ENCODE measurements at places on chromosomes 16 and 17.

DNA sequence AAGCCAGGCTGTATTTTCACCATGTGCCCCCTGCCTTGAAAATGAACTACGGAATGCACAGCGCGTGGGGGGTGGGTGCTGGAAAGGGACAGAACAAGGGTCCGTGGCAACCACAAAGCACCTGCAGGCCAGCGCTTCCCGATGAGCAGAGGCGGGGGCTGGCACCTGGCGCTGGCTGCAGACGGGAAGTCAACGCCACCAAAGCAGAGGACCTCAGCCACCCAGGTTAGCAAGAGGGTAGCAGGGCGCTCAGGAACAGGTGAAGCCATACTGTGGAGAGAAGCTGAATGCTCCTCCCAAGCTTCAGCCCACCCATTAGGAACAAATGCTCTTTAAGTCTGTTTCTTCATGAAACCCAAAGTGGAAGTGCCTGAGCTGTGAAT is 64.7 kb downstream of the KLHDC4 start:
- DNase-seq = no peak

DNA sequence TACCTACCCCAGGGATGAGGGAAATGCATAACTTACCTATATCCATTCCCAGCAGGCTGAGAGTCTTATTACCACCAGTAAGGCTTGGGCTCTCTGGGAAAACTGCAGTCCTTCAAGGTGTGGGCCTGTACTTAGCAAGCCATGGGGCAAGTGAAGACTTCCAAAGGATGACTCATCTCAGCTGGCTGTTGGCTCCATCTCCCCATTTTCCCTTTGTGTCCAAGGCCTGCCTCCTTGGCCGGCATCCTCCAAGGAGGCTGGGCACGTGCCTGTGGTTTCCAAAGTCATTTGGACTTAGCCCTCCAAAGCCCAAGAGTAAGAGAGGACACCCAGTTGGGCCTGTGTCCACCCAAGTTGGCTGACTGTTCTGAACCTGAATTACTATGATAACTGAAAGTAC is 89.8 kb downstream of the TMEM100 start:
- peak; percentile 72 for DNase-seq

DNA sequence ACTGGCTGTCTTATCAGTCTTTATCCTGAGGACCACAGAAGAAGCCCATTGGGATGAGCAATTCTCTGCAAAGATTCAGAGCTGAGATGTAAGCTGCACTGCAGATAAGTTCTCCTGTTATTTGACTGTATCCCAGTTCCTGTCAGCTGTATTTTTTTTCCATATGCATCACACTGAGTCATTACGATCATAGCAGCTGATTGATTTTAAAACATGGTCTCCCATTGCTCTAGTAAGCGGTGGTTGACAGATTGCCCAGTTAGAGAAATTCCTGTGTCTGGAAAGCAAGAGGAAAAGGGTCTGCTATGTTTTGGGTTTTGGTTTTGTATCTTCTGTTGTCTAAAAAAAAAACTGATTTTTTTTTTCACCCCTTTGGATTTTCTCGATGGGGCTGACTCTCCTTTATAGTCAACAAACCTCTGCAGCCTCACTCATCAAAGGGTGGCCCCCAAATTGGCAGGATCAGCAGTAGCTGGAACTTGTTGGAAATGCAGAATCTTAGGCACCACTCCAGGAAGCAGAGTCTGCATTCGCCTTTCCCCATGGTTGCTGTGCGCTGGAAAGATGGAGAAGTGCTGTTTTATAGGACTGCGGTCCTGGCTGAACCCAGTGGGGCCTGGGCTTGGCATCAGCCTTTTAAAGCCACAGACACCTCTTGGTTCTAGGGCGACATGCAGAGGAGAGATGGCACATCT is 220.1 kb upstream of the MPHOSPH6 start:
- no peak for DNase-seq

DNA sequence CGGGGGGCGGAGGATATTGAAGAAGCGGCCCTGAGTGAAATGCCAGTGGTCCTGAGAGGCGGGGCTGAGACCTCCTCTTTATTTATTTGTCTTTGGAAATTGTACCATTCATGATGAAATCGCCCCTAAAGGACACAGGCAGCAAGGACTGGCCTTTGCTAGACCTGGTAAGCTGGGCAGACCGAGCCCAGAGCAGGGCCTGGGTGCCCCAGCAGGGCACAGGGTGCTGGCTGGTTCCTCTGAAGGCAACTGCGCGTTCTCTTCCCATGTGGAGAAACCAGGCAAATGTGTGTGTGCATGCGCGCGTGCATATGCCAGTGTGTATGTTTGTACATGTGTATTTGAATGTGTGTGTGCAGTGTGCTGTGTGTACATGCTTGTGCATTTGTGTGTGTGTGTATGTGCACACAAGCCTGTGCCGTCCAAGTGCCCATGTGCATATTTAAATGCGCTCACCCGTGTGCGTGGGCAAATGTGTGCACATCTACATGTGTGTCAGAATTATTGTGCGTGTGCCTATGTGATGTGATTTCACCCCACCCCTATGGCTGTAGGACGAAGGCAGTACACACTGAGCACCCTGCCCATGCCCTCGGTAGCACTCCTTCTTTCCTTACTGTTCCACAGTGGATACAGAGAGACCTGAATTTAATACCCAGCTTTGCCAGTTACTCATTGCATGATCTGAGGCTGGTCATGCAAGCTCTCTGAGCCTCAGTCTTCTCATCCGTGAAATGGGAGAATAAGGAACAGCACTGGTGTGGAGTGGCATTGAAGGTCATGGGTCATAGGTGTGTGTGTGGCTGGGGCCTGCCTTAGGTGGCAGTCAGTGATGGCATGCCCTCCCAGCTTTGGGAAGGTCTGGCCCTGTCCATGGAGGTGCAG is 105.2 kb downstream of the CMIP start:
- no peak for DNase-seq

DNA sequence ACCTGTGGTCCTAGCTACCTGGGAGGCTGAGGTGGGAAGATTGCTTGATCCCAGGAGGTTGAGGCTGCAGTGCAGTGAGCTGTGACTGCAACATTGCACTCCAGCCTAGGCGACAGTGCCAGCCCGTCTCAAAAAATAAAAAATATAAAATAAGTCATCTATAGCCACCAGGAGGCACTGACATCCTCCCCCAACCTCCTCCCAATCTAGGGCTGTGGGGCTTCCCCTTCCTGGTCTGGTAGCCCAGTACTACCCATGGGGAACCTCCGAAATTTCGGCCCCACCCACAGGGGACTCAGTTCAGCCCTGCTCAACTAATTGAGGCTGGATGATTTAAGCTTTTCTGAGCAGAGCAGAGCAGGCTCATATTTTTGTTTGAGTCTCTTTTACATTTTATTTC is 3.2 kb downstream of the ZSCAN10 start:
- peak; percentile 20 for DNase-seq

- no peak for DNase-seq
These were observed 395.3 kb downstream of the HS3ST4 start for GRCh38 chr16:26087091-26087490.

- DNase-seq = peak; percentile 7
These were observed 406.3 kb downstream of the WWOX start for GRCh38 chr16:78505544-78506366.

DNA sequence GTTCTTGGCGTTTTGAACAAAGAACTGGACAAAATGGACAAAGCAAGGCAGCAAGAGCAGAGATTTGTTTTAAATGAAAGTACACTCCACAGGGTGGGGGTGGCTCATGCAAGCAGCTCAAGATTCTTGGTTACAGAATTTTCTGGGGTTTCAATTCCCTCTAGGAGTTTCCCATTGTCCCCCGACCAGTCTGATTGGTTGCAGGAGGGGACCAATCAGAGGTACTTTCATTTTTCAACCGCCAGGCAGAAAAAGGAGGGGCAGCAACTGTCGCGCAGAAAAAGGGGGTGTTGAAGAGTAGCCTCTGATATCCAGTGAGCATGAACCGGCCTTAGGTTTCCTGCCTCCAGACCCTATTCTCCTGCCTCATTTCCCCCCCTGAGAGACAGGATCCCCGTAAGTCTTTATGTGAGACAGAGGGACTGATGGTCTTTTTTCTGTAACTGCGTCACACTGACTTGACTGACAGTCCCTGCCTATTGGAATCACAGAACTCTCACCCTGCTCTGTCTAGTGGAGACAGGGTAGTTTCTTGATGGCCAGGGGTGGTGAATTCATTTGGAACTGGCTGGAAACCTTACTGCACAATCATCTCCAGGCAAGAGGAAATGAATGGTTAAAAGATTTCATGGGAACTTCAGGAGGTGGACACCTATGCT is 59.4 kb upstream of the ALOX12 start:
- DNase-seq = no peak

DNA sequence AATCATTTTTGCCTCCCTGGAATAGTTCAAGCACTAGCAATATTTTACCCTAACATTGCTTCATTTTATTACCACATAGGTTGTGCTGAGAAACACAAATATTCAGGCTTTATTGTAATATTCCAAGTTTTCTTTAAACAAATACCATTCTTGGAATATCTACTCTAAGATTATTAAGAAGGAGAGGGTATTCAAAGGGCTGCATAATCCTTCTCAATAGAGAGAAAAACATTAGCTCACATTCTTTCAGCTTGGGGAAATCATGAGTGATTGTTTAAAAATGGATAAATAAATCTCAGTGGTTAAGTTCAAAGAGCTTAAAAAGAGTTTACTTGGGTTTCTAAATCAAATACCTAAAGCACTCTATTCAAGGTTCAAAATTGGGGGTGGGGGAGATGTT is 111.9 kb upstream of the CORO6 start:
- no peak for DNase-seq

DNA sequence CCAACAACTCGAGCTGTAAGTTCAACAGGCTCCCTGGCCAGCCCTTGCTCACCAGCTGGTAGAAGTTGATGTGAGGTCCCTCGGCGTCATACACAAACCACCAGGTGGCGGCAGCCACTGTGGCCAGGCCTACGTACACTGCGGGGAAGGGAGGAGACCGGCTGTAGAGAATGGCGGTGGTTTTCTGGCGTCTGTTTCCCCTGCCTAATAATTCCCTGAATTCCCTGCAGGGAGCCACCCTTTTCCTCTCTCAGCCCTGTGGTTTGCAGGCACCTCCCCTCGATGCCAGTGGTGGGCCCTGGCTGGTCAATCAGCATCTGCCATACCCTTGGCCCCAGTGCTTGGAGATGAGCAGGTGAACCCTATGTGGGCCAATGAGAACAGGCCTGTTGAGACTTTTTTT is 18.9 kb upstream of the P2RX1 start:
- peak; percentile 69 for DNase-seq

DNA sequence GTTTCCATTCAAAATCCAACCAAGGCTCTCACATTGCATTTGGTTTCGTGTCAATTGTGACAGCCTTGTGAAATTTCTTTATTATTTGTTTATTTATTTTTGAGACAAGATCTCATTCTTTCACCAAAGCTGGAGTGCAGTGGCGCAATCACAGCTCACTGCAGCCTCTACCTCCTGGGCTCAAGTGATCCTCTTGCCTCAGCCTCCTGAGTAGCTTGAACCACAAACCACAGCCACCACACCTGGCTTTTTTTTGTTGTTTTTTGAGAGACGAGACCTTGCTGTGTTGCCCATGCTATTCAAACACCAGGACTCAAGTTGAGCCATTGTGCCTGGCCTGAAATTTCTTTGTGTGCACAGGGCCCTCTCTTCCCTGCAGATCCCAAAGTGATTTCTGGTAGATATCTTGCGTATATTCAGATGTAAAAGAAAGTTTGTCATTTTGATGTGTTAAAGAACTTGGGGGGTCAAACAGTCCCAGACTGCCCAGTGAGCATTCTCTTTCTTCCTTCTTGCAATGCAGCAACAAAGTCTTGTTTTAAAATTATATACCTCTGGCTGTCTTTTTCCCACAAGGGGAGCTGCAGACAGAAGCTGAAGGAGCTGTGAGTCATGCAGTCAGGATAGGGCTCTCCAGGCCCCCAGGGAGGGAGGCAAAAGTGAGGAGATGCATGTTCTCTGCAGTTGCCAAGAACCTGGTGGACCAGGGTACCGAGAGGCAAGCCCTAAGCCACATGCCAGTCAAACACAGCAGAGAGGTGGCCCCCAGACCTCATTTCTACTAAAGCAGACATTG is 15.5 kb upstream of the USP22 start:
- DNase-seq = peak; percentile 63

GRCh38 chr17:63989622-63990345 is 8.4 kb upstream of the PRR29 start:
- no peak for DNase-seq

DNA sequence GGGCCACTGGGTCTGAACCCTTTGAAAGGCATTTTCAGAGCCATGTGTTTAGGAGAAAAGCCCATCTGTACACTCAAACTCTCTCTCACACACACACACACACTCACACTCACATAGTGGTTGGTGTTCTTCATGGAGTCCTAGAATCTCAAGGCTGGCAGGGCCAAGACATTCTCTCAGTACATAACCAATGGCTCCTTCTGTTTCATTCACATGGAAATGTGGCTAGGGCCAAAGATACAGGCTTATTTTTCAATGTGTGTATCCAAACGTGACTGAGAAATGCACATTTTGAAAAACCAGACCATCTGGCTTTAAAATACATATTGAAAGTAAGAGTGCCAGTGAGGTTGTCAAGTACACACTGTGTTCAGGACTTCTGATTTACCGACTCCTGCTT is 59.0 kb upstream of the SALL1 start:
- no peak for DNase-seq

- peak; percentile 38 for DNase-seq
These were observed 77.0 kb downstream of the MYH13 start for GRCh38 chr17:10295728-10296343.

DNA sequence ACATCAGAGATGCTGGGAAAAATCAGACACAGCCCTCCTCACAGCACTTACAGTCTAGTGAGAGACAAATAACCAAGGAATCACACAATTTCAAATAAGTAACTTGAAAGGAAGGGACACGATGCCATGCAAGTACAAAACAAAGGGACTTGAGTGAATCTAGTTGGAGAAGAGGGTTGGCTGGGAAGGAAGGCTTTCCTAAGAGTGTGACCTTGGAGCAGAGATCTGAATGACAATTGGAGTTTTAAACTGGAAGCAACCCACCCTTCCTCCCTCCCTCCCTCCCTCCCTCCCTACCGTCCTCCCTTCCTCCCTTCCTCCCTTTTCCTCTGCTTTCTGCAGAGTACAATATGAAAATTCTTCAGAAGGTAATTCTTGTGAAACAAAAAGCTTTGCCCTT is 31.1 kb downstream of the ADAMTS18 start:
- DNase-seq = no peak

DNA sequence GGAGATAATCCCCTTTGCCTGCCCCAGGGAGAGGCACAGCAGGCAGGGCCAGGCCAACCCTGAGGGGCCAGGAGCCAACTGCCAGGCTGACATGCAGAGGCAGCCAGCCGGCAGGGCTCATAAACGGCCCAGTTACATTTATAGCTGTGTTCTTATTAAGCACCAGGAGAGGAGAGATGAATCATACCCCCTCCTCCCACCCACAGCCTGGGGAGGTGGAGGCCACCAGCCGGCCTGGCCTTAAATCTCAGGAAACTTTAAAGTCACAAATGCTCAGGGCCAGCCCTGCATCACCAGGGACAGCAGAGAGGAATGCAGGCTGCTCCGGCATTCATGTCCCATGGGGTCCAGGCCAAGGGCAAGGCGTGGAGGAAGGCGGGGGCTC is 177.2 kb downstream of the TMEM132E start:
- DNase-seq = peak; percentile 83
